ENCODE measurements at places on chromosomes 12 and 14.

GRCh38 chr12:94941440-94941862, 62.0 kb downstream of the NDUFA12 start:
- peak; percentile 97 for DNase-seq

GRCh38 chr12:131736446-131737149, 25.7 kb downstream of the SFSWAP start:
- no peak for DNase-seq

DNA sequence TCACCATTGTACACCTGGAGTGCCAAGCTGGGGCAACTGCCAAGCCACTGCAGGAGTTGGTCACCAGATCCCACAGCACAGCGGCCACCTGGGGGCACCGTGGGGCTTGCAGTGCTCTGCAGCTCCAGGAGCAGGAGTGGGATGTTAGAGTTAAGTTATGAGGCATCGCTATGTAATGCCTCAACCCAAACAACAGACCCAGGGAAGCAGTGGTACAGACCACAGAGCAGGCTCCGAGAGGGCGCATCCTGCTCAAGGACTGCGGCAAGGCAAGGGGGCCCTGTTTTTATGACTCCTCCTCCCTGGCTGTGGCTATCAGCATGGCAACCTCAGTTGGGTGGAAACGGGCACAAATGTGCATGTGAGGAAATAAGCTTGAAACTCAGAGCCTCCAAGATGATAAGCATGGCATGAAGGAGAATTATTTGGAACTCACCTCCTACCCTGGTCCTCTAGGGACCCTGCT, 63.1 kb downstream of the ARL6IP4 start:
- peak; percentile 98 for DNase-seq

GRCh38 chr14:46048127-46048526, 603.5 kb downstream of the RPL10L start:
- DNase-seq, result no peak

DNA sequence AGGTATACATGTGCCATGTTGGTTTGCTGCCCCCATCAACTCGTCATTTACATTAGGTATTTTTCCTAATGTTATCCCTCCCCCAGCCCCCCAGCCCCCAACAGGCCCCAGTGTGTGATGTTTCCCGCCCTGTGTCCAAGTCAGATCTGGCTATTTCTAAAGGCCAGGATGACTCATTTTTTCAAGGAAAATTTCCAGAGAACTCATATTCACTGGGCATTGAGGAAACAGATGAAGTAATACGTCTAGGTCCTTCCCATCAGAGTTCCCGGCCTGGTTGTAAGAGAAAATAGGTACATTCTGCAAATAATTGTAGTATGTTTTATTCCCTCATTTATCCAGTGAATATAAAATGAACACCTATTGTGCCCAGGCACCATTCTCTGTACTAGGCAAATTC, 345.2 kb downstream of the BCL11B start:
- DNase-seq, result no peak

GRCh38 chr12:38875586-38876228, 29.7 kb downstream of the CPNE8 start:
- DNase-seq, result no peak

DNA sequence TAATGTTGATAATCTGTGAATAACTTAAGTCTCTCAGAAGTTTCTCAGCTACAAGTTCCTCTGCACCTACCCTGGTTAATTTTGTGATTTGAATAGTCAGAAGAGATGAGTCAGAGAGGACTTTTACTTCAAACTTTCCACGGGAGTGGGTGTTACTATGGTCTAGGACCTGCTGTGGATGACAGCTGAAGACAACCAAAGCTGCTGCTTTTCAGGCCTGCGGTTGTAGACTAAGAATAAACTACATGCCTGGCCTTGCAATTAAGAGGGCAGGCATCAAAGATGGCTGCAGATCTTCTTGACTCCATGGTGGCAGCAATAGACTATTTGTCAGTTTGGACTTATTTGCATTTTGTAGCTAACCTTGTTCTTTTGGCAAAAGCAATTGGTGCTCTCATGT, 227.1 kb upstream of the KRR1 start:
- DNase-seq, result peak; percentile 35

DNA sequence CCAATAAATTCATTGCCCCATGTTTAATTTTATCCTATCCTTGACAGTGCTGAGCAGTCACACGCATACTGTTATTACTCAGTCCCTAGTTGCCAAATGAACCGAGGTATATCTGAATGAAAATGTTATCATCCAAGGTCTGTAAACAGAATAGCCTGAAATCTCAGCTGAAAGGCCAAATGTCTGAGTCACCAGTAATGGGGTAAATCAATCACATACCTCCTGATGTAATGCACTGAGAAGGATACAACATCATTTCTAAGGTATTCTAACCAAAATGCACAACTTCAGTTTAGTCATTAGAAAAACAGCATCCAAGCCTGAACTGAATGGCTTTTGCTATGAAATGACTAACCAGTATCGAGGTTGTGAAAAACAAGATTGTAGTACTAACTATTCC, 228.6 kb downstream of the DPF3 start:
- DNase-seq, result peak; percentile 99

- peak; percentile 24 for DNase-seq
These were observed 13.0 kb upstream of the FMNL3 start for GRCh38 chr12:49720214-49720613.

DNA sequence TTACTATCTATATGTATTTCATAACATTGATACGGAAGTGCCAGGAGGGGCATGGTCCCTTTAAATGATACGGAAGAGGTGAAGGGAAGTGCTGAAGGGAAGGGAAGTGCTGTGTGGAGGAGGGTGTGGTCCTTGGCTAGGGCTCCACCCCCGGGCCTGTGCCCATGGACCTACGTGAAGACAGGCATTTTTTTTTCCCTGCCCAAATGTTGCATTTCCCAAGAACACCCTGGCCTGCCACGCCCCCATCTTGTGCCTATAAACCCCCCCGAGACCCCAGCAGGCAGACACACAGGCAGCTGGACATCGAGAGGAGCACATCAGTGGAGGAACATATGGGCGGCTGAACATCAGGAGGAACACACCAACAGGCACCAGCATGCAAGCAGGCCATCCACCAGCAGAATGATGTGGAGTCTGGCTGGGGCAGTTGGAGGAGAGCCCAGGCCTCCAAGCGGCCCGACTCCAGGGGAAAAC, 134.1 kb downstream of the SLC41A2 start:
- DNase-seq, result no peak

- DNase-seq, result peak; percentile 60
These were observed 777 bp downstream of the ASCL1 start for GRCh38 chr12:102958073-102958829.

DNA sequence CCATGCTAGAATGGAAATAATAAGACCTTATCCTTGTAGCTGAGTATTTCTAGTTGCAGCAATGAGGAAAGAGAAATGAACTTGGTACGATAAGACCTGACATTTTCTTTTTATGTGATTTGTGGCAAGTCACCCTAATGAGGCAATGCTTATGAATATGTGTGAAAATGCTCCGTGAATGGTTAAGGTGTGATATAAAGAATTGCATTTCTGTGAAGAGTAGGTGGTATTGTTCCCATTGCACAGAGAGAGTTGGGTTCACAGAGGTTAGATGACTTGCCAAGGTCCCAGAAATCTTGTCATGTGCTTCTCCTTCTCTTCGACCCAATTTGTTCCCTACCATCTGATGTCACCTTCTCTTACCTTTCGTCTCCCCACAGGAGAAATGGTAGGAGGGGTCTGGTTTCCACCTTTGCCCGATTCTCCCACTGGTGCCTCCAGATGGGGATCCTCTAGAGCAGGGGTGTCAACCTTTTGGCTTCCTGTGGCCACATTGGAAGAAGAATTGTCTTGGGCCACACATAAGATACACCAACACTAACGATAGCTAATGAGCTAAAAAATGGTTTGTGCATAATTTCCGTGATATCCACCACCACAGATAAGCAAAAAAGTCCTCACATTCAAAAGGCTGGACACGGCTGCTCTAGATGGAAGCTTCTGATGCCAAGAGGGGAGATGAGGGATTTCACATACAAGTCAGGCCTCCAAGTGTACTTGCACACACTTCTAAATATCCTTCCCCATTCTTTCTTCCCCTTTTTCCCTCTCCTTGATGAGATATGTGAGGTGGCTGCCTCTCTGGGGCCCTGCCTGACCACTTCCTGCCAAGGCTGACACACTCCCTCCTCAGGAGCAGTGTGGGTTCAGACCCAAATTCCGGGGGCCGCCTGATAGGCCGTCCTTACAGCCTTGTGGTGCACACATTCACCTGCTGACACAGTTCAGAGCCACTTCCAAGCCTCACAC, 96.1 kb downstream of the PLXNC1 start:
- no peak for DNase-seq

- no peak for DNase-seq
These were observed 545.7 kb downstream of the DIO2 start for GRCh38 chr14:79665556-79665955.

DNA sequence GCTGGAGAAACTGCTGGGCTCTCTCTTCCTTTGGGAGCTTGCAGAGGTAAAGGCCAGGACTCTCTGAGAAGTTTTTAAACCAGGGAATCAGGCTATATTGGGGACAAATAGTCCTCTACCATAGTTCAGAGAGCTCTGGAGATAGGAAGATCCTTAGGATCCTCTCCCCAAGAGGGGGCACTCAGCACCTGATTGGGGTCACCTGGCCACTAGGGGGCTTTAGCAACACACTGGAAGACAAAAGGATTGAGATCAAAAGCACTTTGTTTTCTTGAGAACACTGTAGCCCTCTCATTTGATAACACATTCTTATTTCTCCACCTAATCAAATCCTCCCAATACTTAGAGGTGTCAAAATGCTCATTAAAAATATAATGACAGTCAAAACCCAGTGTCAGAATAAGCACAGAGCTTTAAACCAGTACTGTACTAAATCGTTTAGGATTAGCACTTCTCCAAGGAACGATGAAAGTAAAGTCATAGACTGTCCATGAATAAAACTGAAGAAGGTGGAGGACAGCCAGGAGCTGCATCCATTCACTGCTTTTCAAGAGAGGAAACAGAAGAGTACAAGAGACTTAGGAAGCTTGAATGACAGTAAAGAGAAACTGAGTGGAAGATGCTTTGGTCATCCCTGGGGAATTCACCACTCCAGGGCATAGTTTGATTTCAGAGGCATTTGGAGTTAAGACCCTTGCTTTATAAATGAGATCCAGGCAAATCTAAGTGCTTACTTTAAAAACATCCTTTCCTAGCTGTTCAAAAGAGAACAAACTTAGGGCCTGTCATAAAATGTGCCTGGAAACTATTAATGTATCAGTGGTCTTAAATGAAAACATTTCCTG, 26.5 kb downstream of the BMP4 start:
- DNase-seq, result no peak

GRCh38 chr12:132600048-132601032, 10.0 kb downstream of the LRCOL1 start:
- peak; percentile 73 for DNase-seq

- peak; percentile 30 for DNase-seq
These were observed 678.2 kb downstream of the NRXN3 start for GRCh38 chr14:78848234-78848820.

GRCh38 chr14:68305738-68306137, 486.2 kb downstream of the RAD51B start:
- no peak for DNase-seq

DNA sequence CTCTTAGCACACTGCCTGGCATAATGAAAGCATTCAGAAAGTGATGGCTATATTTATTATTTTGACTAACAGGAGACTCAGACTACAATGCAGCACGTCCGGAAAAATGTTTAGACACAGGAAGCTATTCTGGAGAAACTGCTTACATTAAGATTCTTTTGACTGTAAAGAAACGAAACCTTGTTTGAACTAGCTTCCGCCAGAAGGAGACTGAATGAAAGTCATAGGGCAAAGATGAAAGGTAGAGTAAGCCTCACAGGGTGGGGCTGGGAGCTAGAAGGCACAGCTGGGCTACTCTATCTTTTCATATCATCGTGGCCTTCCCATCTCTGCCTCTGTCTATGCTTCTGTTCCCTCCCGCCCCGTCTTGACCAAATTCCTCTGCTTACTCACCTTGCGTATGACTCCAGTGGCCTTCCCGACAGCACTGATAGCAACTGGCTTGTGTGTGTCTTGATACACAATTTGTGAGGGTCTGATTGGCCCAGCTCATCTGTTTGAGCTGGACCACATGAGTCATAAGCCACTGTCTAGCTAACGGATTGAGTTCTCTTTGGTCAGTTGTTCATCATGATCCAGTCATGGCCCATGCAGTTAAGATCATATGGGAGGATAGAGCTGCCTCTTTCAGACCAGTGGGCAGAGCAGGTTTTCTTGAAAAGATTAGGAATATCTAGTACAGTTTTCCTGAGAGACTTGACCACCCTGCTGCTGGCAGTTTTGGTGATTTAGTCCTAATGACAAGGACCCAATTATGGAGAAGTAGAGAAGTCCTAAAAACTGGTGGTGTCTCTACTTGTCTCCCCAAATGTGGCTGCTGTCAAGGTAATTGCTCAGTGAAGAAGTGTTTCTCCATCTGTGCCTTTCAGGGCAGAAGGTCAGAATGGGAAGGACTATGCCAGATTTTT, 151.5 kb upstream of the SLC38A2 start:
- DNase-seq, result peak; percentile 98

- DNase-seq, result no peak
These were observed 6.3 kb upstream of the RIN3 start for GRCh38 chr14:92507174-92507768.

- DNase-seq, result peak; percentile 86
These were observed 63.8 kb upstream of the SSTR1 start for GRCh38 chr14:38143659-38144505.

DNA sequence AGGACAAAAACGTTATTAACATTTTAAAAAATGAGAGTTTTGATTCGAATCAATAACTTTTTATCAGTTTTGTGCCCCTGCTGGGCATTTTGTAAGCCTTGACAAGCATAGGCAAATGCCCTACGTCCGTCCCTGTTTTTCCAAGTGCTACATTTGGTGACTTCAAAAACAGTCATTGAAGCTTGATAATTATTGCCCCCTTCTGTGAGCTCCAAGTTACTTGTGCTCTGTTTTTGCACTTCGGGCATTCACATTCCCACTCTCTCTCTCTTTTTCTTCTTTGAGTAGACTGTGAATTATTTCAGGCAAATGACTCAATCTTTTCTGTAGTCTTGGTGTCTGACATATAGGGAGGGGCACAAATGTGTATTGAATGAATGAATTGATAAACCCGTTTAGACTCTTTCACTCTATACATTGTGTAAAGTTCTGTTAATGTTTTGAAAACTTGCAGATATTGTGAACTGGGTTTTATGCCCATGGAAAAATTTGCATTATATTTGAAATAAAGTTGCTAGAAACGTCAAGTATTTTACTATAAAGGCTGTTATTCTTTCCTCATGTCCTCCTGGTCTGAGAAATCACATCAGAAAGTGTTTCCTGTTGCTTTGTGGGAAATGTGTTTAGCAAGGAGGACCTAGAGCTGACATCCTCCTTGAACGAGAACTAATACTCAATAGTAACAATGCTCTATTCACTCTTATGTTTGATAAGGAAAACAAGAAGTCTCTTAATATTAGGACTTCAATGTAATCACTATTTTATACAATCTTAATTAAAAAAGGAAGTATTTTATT, 1.4 kb downstream of the APAF1 start:
- peak; percentile 54 for DNase-seq
